ENCODE measurements at places on chromosomes 1 and 21. TPM values are rescaled to one million over a fixed set of nuclear protein-coding genes. Genes with fewer than 3 reads are reported as not detected.

AGBL4 gene
- polyA plus RNA-seq = 0.72 TPM

TRIM67 gene
- polyA plus RNA-seq = 0.21 TPM

ZBTB18 gene
- 56.0 TPM for polyA plus RNA-seq

GJC2 gene
- 0.82 TPM for polyA plus RNA-seq

AVPR1B gene
- polyA plus RNA-seq = not detected

AUNIP gene
- 0.62 TPM for polyA plus RNA-seq

Measured in muscle of arm (tissue), 14 donors.